ENCODE measurements at places on chromosomes 3 and 15.

GRCh38 chr3:42118762-42119361 lies 27.7 kb downstream of the TRAK1 start:
- DNase-seq, result no peak

DNA sequence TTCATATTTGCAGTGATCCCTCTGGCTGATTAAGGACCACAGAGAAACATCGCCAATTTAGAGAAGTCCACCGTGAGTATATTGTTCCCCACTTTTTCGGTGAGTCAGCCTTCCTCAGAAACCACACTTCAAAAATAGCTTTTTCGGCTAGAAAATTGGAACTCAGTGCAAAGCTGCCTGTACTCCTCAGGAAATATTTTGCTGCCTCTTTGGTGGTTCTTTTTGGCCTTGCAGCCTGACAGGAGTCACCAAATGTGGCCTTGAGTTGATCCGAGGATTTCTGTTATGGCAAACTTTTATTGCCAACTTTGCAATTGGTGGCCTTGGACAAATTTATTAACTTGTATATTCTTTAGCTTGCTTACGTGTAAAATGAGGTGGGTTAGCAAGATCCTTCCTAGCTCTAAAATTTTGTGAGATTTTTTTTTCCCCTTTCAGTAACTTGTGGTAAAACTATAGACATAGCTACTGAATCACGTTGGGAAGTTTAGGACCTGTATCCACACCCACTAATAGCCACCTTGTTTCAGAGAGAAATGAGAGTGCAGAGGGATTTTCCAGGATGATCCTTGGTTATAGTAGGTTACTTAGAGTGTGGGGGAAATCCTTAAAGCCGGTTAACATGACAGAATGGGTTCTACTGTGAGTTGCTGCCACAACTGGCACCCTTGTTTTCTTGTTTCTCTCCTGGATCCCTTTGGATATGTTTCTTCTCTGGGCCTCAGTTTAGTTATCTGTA lies 9.9 kb downstream of the ARL6IP5 start:
- DNase-seq, result no peak

- DNase-seq, result no peak
Measured at GRCh38 chr15:81275711-81276392, 48.1 kb downstream of the STARD5 start.

DNA sequence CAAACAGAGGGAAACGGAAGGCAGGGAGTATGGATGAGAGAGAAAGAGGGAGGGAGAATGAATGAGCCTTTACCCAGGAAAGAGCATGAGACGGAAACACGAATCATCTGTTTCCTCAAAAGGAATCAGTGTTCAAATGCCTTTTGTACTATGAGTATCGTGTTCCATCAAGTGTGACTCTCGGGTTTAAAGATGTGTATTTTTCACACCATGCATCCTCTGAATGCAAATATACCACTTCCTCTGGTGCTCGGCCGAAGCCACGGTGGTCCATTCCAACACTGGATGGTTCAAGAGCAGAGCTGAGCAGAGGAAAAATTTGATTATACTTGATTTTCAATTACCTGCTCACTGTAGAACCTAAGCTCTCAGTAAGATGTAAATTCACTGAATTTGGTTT lies 505.1 kb downstream of the MECOM start:
- no peak for DNase-seq

DNA sequence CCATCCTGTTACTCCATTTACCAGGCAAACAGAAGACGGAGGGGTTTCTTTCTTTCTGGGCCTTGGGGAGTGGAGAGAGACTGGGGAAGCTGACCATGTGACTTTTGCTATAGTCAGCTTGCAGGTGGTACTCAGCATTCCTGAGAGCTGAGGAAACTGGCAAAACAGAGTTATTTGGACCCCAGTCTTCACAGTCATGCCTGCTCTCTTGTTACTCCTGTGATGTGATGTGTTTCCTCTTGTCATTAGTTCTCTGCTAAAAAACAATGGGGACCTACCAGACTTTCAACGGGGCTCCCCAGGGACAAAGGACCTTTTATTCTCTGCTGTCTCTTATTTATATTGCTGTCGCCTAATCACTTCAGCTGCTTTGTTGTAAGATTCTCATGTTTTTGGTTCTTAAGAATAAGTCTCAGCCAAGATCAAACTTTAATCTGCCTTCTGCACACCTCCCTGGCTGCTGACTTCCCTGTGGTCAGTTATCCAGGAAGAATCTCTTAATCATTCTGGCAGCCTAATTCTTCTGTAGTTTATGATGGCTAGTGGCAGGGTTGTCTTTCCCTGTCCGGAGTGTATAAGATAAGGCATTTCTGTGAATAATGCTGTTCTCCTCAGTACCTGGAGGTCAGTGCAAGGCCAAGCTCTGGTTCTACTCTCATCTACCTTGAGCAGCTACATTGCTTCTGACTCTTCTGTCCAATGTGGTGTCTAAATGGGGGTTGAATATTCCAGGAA lies 8.8 kb downstream of the STARD9 start:
- DNase-seq, result no peak

DNA sequence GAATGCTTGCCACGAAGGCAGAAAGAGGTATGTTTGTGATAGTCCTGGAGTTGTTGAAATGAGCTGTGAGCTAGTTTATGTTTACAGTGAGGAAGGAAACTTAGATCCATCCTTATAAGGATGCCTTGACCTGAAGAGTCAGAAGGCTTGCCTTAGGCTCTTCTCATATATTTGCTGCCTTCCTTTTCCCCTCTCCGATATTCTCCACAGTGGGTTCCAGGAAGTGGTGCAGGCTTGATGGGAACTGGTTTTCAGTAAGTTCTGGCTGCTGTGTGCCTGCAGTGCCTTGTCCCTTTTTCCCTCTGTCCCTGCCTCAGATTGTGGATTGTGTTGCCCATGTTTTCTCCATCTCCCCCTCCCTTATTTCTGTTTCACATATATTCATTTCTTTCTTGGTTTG lies 287.3 kb upstream of the UBE2E1 start:
- no peak for DNase-seq

- no peak for DNase-seq
Measured at GRCh38 chr15:81133782-81134461, at the start of gene CFAP161. CFAP161 (plus strand) TSS chr15:81134270; CDS start chr15:81134330, 60 bp downstream.

DNA sequence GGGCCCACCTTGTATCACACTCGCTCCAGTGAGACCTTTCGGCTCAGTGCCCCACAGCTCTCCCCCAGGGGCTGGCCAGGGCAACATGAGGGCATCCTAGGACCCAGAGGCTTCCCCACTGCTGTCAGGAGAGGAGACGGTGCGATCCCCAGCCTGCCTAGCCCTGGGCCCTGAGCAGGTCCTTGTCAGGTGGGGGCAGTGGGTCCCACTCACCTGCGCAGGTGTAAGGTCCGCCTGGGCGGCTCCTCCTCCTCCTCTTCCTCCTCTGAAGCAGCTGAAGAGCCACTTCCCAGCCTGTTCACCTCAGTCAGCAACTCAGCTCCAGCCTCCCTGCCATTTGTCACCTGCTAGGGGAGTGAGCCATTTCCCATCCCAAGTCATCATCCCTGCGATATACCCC lies 9.6 kb downstream of the KIF7 start:
- no peak for DNase-seq

- no peak for DNase-seq
Measured at GRCh38 chr3:12875857-12876836, 34.8 kb upstream of the RPL32 start.

GRCh38 chr3:42872718-42873117 lies 3.0 kb downstream of the CYP8B1 start:
- no peak for DNase-seq

DNA sequence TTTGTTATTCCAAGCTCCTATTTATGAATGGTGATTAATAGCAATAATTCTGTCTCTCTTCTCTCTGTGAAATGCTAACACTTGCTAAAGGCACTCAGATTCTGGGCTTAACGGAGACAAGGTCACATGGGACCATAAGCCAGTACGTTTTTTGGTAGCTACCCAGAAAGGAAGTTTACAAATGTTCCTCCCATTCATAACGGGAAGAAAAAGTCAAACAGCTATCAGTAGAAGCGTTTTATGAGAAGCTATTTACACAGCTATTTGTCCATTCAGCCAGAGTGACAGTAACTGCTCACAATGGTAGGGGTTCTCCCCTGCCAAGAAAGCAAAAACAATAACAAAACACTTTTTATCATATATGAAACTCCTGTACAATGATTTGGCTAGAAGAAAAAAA lies 51.5 kb downstream of the ZMAT3 start:
- no peak for DNase-seq

GRCh38 chr3:13878281-13879101 lies 1.4 kb downstream of the WNT7A start:
- no peak for DNase-seq

DNA sequence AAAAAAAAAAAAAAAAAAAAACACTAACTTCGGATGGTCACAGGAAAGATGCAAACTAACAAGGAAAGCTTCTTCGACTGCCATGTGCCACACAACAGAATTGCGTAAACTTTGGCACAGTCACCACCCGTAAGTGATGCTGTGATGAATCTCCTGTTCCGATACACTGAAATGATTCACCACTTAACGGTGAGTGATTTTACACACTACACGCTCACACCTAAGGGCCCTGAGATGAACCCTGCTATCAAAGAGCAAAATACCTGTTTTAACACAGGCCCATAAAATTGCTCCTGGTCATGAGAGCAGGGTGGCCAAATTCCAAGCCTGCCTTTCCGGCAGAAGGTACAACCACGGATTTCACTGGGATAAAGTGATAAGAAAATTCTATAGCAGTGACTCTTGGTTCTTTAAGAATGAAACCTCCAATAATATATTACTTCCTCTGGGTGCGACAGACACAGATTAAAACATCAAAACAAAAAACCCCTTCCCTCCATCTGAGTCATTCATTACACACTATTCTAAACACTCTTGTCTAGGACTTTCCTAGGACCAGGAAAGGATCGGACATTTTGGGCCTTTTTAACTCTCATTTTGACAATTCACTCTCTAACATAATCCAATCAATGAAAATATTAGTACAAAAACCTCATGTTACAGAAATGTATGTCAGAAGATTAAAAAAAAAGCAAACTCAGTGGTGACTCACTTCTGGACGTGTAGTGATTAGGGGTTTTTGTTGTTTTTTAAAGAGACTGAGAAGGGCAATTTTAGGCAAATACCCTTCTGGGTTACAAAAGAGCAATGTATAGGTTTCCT lies 28.3 kb downstream of the LRIG1 start:
- DNase-seq, result no peak

- no peak for DNase-seq
Measured at GRCh38 chr3:2950159-2950558, 160.0 kb downstream of the IL5RA start.

- no peak for DNase-seq
Measured at GRCh38 chr3:183252973-183253527, at the start of gene B3GNT5. B3GNT5 (plus strand) TSS chr3:183253253; CDS start chr3:183269799, 16,546 bp downstream.

- DNase-seq, result peak; percentile 5
Measured at GRCh38 chr15:56491110-56491722, 26.3 kb upstream of the MNS1 start.

GRCh38 chr3:72659596-72659995 lies 188.6 kb downstream of the SHQ1 start:
- DNase-seq, result no peak

DNA sequence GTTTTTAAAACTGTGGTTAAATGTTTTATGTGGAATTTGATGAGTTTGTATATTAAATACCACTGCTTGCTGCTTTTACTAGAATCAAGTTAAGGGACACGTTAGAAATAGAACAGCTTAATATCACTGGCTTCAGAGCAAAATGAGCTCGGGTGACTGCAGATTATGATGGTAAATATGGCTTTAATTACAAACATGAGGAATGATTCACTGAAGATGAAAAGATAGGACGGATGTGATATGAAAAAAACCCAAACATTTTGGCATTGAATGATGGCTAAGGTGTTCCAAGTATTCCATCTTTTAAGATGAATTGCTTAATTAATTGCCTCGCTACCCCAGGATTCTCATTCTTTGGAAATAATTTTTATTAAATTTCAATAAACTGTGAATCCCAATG lies 33.7 kb downstream of the SLC24A1 start:
- no peak for DNase-seq

GRCh38 chr15:41799488-41799805 lies 25.2 kb downstream of the MAPKBP1 start:
- no peak for DNase-seq

DNA sequence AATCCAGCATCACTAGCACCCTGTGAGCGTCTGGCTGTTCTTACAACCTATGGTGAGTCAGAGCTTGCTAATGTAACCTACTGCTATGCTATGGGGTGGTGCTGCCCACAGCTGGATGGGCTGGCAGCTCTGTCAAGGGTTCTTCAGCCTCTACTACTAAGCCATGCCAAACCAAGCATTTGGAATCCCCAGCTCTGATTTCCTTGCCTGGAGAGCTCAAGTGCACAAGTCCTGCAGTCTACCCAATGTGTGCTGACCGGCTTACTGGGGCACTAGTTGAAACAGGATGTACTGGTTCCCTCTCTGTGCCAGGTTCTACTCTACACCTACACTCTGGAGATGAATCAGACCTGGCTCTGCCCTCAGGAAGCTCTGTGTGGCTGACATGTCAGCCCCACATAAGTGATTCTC lies 4.2 kb downstream of the TEX264 start:
- no peak for DNase-seq

DNA sequence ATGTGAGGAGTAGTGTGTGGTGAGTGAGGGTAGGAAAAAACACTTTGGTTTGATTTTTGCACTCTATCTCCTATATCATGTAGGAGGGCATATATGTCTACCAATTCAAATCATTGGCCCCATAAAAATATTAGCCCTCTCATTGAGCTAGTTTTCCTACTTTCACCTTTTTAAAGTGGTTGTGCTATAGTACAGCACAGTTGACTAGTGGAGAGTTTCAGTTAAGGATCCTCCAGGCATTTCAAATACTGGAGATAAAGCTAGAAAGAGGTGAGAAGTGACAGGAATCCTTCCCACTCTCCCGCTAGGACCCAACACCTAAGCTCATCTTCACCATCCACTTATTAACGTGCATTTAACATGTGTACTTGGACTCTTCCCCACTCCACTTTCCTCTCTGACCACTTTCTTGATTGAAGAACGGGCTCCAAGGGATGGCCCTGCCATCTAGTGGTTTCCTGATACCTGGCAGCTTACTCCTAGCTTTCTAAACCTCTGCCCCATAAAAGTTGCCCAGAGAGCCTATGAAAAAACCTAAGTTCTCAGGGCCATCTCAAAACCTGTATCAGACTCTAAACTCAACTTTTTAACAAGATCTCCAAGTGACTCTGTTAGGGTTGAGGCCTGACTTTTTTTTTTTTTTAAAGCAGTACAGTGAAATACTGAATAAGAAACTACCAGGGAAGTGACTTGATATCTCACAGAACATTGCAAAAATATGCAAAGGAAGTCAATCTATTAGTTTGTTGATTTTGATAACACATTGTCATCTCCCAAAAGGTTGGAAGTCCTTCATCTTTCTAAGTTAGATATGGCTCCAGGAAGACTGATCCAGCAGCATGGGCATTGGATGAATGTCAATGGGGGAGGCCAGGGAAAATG lies 17.9 kb downstream of the IL12A start:
- no peak for DNase-seq

- DNase-seq, result no peak
Measured at GRCh38 chr3:5126586-5126985, 4.5 kb downstream of the ARL8B start.

- no peak for DNase-seq
Measured at GRCh38 chr3:119161240-119161639, 12.2 kb upstream of the UPK1B start.

GRCh38 chr3:168497741-168498140 lies 402.0 kb upstream of the GOLIM4 start:
- DNase-seq, result no peak

Data from stimulated activated CD8-positive, alpha-beta memory T cell treated with anti-CD3 and anti-CD28 coated beads, Interleukin-4, amount 100 ng/mL, for 1 hour (primary cell).